ENCODE measurements at places on chromosomes 16 and 17.

- DNase-seq: no peak
These were observed 16.2 kb downstream of the SKAP1 start for GRCh38 chr17:48413613-48414405.

DNA sequence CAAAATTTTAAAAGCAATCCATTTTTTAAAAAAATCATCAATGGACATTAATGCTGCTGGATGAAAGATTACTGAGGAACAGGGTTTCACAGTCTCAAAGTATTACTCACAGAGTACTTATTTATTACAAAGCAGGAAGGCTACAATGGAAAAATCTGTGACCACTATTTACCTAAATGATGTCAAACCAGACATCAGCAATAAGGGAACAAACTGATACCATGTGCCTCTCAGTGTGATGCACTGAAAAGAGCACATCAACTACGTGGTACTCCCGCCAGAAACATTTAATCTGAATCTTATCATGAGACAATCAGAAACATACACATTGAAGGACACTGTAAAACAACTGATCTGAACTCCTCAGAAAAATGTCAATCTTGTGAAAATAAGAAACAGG is 124.2 kb downstream of the PARN start:
- no peak for DNase-seq

GRCh38 chr16:72349719-72350118 is 177.8 kb upstream of the PMFBP1 start:
- DNase-seq: no peak

DNA sequence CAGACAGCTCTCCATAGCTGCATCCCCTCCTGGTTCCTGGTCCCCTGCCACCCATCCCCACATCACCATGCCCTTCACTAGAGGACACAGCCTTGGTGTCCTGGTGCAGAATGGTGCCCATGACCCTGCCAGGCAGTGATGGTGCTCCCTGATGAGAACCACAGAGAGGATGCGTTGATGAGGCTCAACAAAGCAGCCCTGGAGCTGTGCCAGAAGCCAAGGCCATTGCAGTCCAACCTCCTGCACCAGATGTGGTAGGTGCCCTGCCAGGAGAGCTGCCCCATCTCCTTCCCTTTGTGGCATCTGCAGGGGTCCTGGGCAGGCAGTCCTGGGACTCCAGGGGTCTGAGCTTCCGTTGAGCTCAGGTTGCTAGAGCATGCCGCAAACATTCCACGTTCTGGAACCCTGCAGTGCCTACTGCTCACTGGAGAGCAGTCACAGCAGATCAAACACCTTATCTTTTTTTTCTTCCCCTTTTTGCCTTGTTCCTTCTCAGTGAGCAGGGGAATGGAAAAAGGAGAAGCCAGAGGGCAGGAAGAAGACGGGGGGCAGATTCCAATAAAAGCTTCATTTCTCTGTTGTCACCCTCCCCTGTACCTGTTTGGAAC is 5.3 kb upstream of the EPN3 start:
- no peak for DNase-seq

- no peak for DNase-seq
These were observed 168.6 kb downstream of the IRF8 start for GRCh38 chr16:86067516-86067915.

DNA sequence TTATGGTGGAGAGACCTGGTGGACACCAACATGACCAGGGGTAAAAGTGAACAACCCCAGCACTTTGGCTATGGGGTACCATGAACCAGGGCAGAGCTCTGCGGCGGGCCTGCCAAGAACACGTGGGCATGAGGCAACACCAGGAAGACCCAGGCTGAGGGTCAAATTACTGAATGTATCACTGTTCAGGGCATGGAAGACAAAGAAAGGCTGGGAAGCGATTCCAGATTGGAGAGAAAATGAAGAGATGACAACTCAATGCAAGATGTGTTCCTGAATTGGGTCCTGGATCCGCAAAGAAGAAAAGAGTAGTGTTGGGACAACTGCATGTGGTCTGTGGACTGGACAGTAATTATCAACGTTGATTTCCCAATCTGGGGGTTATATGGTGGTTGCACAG is 19.8 kb downstream of the SPHK1 start:
- no peak for DNase-seq

DNA sequence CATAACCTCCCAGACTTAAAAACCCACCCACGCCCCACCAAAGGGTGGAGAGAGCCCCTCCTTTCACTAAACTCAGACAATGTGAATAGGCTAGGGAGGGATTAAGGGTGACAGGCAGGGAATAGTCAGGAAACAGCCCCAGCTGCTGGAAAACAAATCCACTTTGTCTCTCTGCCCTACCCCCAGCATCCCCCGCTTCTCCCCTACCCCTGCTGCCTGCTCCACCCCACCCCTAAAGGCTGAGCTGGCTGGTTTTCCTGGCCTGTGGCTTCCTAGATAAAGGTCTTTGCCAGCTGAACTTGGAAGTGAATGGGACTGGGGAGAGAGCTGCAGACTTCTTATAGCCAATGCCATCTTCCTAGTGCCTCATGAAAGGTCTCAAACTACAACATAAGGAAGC is 15.0 kb downstream of the CAVIN1 start:
- DNase-seq: no peak

DNA sequence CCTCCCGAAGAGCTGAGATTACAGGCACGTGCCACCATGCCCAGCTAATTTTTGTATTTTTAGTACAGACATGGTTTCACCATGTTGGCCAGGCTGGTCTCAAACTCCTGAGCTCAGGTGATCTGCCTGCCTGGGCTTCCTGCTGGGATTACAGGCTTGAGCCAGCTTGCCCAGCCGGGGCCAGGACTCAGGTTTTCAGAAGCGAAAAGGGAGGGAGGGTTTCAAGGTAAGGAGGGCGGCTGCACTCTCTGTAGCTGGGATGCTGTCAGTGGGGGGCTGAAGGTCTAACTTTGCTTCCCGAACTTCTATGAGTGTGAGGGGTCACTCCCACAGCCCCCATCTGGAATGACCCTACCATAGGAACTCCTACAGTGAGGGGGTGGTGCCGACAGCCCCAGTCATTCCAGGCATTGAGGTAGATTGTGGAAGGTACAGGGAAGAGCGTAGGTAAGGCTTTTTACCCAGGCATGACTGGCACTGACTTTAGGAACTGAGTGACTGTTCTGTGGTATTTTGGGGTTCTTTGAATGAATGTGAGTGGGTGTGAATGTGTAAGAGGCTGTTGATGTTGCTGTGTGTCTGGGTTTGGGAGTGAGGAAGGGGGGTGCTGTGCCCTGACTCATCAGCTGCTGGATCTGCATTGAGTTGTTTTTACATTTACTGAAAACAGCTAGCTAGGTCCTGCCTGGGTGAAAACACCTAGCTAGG is 3.8 kb upstream of the C1QL1 start:
- no peak for DNase-seq

GRCh38 chr16:54266363-54266955 is 20.1 kb downstream of the IRX3 start:
- no peak for DNase-seq

- no peak for DNase-seq
These were observed 104.4 kb downstream of the VPS53 start for GRCh38 chr17:610276-610675.

DNA sequence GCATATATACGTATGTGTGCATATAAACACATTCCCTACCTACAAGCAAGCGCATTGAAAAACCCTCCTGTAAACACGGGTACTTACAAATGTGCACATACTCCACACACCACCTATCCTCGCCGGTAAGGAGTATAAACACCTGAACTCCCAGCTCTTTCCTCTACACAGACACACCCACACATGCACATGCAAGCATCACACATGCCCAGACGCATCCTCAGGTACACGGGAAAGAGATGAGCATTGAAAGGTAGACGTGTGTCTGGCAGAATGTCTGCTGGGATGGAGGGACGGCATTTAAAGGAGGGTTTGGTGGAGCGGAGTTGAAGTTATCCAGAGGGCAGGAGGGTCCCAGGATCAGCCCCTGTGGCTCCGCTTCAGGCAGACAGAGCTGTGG is 4.7 kb upstream of the SMTNL2 start:
- no peak for DNase-seq

- no peak for DNase-seq
These were observed 285.8 kb downstream of the WWOX start for GRCh38 chr16:78385086-78385805.

GRCh38 chr16:46638947-46639925 is 18.1 kb upstream of the SHCBP1 start:
- DNase-seq: no peak

- DNase-seq: no peak
These were observed 134.8 kb upstream of the IRX6 start for GRCh38 chr16:55189224-55189623.

DNA sequence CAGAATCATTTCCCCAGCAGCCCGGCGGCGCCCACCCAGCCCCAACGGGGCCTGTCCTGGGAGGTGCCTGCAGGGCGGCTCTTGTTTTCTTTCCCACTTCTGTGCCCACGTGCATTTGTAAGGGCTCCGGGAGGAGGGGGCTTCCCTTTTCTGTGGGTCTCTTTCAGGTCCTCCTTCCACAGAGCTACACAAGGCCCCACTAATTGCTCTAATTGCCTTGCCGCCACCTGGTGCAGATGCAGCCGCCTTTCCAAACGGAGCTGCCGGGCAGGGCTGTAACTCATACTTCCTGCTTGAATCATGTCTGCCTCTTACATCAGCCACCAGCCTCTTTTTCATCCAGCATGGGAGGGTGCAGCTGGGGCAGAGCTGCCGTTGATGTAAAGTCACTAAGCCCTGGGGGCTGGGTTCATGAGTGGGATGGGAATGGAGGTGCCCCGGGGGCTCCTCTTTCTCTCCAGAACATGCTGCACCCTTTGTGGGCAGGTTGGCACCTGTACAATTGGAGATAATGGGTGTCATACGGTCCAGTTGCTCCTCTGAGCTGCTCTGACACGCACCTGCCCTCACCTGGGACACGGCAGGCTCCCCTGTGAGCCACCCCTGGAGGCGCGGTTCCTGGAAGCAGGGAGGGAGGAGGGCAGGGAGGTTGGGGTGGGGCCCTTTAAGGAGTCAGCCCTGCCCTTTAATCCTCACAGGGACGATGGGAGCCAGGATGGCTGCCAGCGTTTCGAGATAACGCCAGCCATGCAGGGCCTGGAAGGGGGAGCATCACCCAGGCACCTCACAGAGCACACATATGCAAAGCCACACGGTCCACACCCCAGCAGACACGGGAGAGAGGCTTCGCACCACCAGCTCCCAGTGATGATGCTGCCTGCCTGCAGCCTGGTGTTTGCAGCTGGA is 41.1 kb upstream of the KLHDC4 start:
- DNase-seq: no peak

DNA sequence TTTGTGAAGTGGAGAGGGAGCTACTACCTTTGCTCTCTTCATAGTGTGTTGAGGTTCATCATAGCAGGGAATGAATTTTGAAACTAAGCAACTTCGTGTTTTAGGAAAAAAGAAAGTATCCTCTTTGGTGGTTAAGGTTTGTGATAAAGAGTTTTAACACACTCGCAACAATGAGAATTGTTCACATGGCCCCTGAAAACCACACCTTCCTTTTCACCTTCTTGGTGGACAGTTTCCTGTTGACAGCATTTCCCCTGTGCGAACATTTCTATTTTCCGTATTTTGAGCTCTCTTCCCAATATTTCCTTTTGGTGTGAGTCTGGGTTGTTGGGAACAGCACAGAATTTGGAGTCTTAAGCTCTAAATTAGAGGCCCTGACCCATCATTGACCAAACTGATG is 3.8 kb downstream of the OR4D2 start:
- DNase-seq: no peak

DNA sequence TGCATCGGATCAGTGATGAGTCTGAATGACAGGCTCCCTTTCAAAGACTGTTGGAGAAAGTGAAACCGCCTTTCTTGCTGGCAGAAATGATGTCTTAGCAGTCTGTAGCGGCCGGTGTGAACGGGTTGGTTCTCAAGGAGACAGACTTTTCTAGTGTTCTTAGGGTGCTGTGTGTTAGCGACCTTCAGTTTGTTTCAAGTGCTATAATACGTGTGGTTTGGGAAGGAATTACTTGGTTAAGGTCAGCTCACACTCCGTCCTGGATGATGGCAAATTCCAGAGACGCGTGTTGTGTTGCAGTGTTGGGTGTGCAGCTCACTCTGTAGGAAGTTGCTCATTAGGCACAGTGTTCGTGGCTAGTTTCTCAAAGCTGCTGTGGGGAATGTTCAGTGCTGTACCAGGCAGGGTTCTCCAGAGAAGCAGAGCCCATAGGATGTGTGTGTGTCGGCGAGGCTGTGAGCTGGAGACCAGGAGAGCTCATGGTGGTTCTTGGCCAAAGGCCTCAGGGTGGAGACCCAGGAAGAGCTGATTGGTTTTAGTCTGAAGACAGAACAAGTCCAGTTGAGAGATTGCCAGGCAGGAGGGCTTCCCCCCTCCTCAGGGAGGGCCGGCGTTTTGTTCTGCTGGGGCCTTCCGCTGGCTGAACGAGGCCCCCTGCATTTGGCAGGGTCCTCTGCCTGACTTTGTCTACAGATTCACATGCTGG is 37.6 kb downstream of the ZNF750 start:
- no peak for DNase-seq

GRCh38 chr16:83269048-83269447 is 538.7 kb upstream of the HSBP1 start:
- no peak for DNase-seq

DNA sequence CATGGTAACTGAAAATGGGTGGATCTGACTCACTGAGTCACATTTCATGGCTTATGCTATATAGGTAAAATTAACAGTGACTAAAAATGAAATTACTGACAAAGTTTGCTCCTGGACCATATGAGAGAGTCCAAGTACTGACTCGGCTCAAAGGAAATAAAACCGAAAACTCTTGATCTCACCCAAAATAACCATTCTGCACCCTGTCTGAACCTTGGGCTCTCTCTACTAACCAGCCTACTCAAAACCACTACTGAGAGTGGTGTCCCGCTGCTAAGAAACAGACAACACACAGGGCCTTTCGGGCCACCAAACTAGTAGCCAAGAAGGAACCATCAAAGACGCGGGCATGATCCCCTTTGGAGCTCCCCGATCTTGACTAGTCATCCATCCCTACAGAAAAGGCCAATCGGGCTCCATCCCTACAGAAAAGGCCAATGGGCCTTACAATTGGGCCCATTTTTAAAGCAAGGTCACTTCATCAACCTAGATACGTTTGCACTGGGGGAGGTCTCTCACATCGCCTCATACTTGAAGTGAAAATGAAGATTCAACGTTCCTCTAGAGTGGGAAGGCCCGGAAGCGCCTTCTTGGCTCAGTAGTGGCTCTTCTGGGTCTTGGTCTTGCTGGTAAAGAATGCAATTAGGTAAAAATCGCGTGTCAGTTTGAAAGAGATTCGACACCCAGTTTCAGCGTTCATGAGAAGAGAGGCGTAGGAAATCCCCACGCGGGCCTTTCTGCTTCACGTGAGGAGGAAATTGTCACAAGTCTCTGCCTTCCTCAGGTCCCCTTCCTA is 720 bp upstream of the ZPBP2 start:
- DNase-seq: no peak

- DNase-seq: peak; percentile 44
These were observed 33.8 kb downstream of the MPRIP start for GRCh38 chr17:17076066-17076465.

GRCh38 chr17:76370261-76370993 is 14.0 kb upstream of the SPHK1 start:
- DNase-seq: no peak
